ENCODE measurements at places on chromosomes 11 and 22. TPM values are rescaled to one million over a fixed set of nuclear protein-coding genes. Genes with fewer than 3 reads are reported as not detected.

The P2RY6 gene
- not detected for total RNA-seq

The CATSPER1 gene
- not detected for total RNA-seq

The C11orf91 gene
- not detected for total RNA-seq

DNA sequence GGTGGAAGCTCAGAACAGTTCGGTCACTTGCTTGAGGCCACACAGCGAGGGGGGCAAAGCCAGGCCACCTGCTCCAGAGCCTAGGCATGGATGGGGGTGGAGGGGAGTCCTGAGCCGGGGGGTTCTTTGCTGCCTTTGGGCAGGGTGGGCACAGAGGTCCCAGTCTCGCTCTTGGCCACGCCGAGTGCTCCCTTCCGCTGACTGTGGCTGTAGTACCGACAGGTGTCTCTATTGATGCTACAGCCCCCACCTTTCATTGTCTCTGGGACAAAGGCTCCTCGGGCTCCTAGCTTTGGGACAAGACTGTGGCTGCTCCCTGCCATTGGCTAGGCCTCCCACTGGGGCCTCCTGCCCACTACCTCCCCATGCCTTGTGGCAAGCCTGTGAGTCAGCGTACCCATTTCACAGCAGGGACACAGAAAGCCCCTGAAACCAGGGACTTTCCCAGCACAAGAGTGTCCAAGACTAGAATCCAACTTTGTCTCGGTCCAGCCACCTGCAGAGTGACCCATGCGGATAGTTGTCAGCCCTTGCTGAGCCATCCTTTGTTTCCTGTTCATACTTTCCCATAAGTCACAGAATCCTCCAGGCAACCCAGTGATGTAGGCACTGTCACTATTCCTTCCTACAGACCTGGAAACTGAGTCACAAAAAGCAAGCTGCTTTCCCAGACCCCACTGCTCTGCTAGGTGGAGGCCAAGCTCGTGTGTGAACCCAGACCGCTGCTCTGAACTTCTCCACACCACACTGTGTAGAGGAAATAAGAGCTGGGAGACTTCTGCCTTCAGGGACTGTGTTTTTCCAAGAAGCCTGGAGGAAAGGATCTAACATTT is 17.2 kb downstream of the MYEOV start:
- DNase-seq, result peak; percentile 70

GRCh38 chr22:46829941-46830715 is 67.7 kb downstream of the TBC1D22A start:
- DNase-seq, result no peak

GRCh38 chr22:24072361-24072760 is 61.3 kb downstream of the CABIN1 start:
- no peak for DNase-seq

DNA sequence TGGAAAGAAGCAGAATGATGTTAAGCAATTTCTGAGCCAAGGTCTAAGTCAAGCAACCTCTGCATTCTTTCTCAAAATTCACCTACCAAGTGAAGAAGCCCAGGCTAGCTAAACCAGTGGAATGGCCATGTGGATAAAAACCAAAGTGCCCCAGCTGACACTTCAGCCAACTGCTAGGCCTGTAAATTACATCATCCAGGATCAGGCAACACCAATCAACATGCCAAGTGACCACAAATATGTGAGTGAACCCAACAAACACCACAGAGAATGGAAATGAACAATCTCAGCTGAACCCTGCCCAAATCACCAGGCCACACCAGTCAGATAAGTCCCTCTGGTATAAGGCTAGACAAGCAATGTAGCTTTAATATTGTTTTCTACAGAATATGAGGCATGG is 25.1 kb upstream of the FJX1 start:
- no peak for DNase-seq

GRCh38 chr11:36402568-36403170 is 106.6 kb downstream of the PRR5L start:
- DNase-seq, result no peak

GRCh38 chr11:95700471-95700817 is 89.1 kb downstream of the FAM76B start:
- no peak for DNase-seq

- no peak for DNase-seq
Observed at GRCh38 chr11:12675951-12676711, 1.9 kb downstream of the TEAD1 start.

DNA sequence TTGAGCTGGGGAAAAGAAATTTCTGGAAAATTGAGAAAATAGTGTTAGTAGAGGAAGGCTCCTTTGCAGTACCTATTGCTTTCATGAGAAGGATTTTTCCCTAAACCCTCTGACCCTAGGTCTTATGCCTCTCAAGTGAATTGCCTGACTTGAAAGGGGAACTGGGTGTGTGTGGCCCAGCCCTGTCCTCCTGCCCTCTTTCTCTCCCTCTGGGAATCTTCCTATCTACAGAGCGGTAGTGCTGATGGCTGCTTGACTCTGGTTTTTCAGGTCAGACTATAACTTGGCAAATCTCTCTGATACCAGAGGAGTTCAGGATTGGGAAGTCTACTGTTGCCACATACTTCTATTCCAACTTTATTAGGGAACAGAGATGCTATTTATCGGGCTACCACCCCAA is 19.2 kb downstream of the CAVIN3 start:
- no peak for DNase-seq

GRCh38 chr22:45504373-45505341 is 2.0 kb downstream of the FBLN1 start:
- DNase-seq, result peak; percentile 38

DNA sequence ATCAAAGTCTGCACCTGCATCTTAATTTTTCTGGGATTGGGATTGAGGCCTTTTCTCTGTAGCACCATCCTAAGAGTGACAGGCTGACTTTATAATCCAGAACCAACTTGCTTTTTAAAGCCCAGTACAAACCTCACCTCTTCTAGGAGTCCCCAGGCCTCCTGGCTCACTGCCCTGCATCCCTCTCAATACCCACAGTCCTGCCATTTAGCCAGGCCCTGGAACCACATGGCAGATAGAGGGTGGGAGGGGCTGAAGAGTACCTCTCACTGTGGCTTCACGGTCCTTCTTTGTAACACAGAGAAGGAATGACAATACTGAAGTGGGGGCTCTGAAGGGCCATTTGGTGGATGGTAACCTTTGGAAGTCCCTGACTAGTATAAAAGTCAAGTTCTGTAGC is 63.5 kb upstream of the PHOX2A start:
- no peak for DNase-seq
